ENCODE measurements at places on chromosomes 3 and 15. TPM values are rescaled to one million over a fixed set of nuclear protein-coding genes. Genes with fewer than 3 reads are reported as not detected.

Gene GOLGA8M
- 0.53 TPM for total RNA-seq

Gene ISLR2
- total RNA-seq = not detected

Gene SLITRK3
- not detected for total RNA-seq

Gene TRPC1
- 2.8 TPM for total RNA-seq

Gene PIGB
- total RNA-seq = 17.4 TPM

DNA sequence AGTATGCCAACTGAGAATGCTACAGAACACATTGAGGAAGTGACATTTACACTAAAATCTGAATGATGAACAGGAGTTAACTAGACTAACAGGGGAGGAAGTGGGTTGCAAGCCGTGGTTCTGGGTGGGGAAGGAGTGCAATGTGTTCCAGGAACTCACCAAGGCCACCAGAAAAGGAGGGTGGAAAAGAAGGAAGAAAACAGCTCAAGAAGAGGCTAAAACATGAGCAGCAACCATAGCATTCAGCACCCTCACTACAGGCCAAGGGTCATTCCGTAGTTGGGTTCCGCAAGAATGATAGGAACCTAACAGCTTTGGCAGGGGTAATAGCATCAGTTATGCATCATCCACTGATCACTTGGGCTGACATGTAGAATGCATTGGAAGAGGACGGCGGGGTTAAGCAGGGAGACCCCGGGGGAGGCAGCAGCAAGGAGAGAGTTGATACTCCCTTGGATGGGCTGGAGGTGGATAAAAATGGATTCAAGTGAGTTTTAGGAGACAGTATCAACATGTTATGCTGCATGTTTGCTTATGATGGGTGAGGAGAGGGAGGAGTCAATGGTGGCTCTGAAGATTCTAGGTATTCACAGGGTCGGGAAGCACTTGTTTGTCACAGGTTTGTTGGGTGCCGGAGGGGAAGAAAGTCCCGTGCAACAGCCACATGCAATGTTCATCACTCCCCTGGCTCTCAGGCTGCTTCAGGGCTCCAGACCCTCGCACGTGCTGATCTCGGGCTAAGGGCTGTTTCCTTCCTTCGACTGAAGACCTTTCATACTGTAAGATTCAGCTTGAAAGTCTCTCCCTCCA, 53.2 kb downstream of the LIPC start:
- peak; percentile 28 for DNase-seq
- H3K36me3 ChIP-seq = no peaks in the 10 kb centered on the region
- H3K4me3 ChIP-seq = peak overlapping the region; percentile 23
- peaks cover 55% of the 10 kb centered on the region for H3K4me1 ChIP-seq
- H3K27ac ChIP-seq = no peak overlapping the region
- H3K27me3 ChIP-seq = no peaks in the 10 kb centered on the region

- H3K4me3 ChIP-seq = no peak overlapping the region
- no peaks in the 10 kb centered on the region for H3K36me3 ChIP-seq
- H3K4me1 ChIP-seq = no peaks in the 10 kb centered on the region
These were observed 158.6 kb downstream of the RAP2B start for GRCh38 chr3:153320585-153321128.

DNA sequence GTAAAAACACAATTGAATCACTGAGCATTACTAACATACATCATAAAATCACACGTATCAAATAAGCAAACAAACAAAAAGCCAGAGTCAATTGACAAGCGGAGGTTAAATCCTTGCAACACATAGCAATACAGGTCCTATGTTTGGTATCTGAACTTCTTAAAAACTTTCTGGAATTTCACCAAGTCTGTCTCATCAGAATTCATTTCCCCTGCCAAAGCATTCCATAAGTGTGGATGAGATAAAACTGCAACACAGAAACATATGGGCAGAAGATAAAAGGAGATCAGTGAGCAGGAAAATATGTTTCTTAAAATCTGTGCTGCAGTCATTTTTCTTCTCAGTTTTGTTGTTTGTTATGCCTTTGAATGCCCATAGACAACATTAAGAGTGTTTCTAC, 1155.5 kb downstream of the TBL1XR1 start:
- H3K4me1 ChIP-seq = no peaks in the 10 kb centered on the region
- H3K36me3 ChIP-seq = no peaks in the 10 kb centered on the region
- no peak for DNase-seq
- no peaks in the 10 kb centered on the region for H3K27me3 ChIP-seq
- no peak overlapping the region for H3K27ac ChIP-seq

GRCh38 chr3:53489787-53490458, 4.5 kb upstream of the CACNA1D start:
- H3K4me3 ChIP-seq = no peak overlapping the region
- H3K27ac ChIP-seq = no peak overlapping the region
- H3K36me3 ChIP-seq = no peaks in the 10 kb centered on the region
- H3K27me3 ChIP-seq = peaks cover 4% of the 10 kb centered on the region
- DNase-seq = no peak
- no peaks in the 10 kb centered on the region for H3K4me1 ChIP-seq

DNA sequence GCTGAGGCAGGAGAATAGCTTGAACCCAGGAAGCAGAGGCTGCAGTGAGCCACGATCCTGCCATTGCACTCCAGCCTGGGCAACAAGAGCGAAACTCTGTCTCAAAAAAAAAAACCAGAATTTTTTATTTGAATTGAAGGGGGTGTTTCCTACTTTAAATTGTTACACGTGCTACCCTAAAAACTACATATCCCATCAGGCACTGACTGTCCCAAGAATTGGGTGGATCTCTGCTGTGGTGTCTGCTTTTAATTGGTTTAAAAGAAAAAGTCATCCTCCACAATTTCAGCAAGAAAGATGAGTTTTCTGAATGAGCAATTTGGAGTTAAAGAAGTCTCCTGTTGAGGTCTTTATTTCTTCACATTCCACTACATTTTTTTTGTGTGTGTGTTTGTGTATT, 2.1 kb downstream of the PDIA3 start:
- no peak overlapping the region for H3K27ac ChIP-seq
- no peaks in the 10 kb centered on the region for H3K27me3 ChIP-seq
- peaks cover 51% of the 10 kb centered on the region for H3K4me1 ChIP-seq
- DNase-seq = peak; percentile 40

GRCh38 chr15:88645171-88646087, 6.6 kb downstream of the ISG20 start:
- no peak overlapping the region for H3K27ac ChIP-seq
- H3K27me3 ChIP-seq = no peaks in the 10 kb centered on the region
- H3K4me3 ChIP-seq = no peak overlapping the region

DNA sequence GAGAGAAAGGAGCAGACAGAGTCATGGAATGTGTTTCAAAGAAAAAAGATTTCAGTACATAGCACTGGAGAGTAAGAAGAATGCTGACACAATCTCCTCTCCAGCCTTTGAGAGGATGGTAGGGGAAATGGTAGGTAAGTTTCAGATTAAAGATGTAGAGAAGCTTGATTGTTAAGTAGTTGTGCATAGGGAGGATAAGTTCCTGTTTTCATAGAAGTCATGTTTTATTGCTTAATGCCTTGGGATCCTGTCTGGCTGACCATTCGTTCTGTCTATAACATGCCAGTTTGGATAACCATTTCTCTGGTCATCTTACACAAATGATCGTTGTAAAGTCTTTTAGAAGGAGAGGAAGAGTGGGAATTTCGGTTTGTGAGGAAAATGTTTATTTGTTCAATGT, 95.7 kb upstream of the IGSF10 start:
- no peaks in the 10 kb centered on the region for H3K36me3 ChIP-seq
- no peak for DNase-seq
- H3K4me3 ChIP-seq = no peak overlapping the region
- no peak overlapping the region for H3K27ac ChIP-seq

- no peaks in the 10 kb centered on the region for H3K27me3 ChIP-seq
- no peak for DNase-seq
- no peaks in the 10 kb centered on the region for H3K4me1 ChIP-seq
- peaks cover 16% of the 10 kb centered on the region for H3K36me3 ChIP-seq
- H3K27ac ChIP-seq = no peak overlapping the region
These were observed 39.3 kb downstream of the SRP14 start for GRCh38 chr15:39999538-40000200.

DNA sequence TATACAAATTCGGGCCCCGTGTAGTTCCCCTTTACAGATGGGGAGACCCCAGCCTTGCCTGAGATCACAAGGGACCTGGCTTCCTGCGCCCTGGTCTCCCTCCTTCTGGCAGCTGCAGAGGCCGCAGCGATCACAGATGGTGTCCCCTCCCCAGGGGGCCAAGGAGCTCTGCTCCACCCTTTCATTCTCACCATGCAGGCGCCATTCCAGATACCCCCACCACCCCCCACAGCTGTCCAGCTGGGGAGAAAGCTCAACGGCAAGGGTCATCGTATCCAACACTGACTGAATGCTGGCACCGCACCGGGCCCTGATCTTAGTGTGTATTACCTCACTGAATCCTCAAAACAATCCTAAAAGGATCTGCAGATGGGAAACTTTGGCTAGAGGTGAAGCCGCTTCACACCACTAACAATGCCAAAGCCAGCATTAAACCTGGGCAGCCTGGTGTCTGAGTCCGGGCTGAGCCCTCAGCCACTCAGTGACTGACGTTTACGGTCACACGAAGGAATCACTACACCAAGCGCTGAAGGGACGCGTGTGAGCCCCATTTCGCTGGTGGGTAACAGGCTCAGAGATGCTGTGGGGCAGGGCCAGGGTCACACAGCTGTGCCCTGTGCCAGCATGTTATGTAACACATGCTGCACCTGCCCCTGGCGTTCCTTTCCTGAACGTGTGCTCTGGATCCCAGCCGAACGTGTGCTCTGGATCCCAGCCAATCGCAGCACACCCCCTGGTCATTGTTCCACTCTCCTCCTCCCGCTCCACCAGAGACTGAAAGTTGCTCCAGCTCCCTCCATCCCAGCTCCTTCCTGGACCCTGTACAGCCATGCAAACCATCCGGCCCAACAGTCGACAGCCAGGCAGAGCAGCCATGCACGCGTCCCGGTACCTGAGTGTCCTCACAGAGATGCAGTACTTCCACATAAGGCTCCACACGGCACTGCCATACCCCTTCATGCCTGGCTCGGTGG, 51.8 kb downstream of the IQSEC1 start:
- no peak overlapping the region for H3K4me3 ChIP-seq
- peaks cover 9% of the 10 kb centered on the region for H3K4me1 ChIP-seq
- H3K27ac ChIP-seq = no peak overlapping the region
- no peaks in the 10 kb centered on the region for H3K36me3 ChIP-seq

DNA sequence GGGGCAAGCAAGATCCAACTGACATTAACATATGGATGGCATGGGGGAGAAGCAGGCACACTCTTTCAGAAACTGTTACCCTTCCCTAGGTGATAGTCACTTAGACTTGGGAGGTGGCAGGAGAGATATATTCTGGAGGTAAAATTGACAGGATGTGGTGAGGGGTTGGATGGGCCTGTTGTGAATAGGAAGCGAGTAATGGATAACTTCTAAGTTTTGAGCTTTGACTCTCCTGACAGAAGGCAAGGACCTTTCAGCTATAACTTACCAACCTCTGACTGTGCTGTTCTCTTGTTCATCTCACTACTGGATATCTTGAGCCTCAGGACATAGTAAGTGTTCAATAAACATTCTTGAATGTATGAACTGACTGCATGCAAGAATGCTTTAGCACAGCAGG, 1.9 kb upstream of the PDIA5 start:
- DNase-seq = no peak
- no peaks in the 10 kb centered on the region for H3K36me3 ChIP-seq
- no peak overlapping the region for H3K27ac ChIP-seq
- H3K27me3 ChIP-seq = no peaks in the 10 kb centered on the region
- H3K4me3 ChIP-seq = no peak overlapping the region

- H3K4me3 ChIP-seq = no peak overlapping the region
- H3K27me3 ChIP-seq = no peaks in the 10 kb centered on the region
- no peaks in the 10 kb centered on the region for H3K36me3 ChIP-seq
These were observed 67.9 kb downstream of the ULK4 start for GRCh38 chr3:41893977-41894376.

GRCh38 chr3:14510838-14511622, 29.1 kb downstream of the GRIP2 start:
- H3K27me3 ChIP-seq = no peaks in the 10 kb centered on the region
- DNase-seq = no peak
- no peak overlapping the region for H3K27ac ChIP-seq
- no peak overlapping the region for H3K4me3 ChIP-seq
- no peaks in the 10 kb centered on the region for H3K4me1 ChIP-seq

GRCh38 chr3:32614956-32615355, 44.3 kb upstream of the DYNC1LI1 start:
- H3K4me3 ChIP-seq = no peak overlapping the region
- H3K27ac ChIP-seq = no peak overlapping the region

GRCh38 chr3:129663045-129663446, 56.6 kb upstream of the PLXND1 start:
- no peaks in the 10 kb centered on the region for H3K27me3 ChIP-seq
- no peak overlapping the region for H3K4me3 ChIP-seq
- H3K27ac ChIP-seq = no peak overlapping the region
- no peak for DNase-seq

GRCh38 chr15:94703596-94703995, 472.2 kb downstream of the MCTP2 start:
- no peaks in the 10 kb centered on the region for H3K4me1 ChIP-seq
- no peak for DNase-seq
- H3K27me3 ChIP-seq = no peaks in the 10 kb centered on the region
- no peak overlapping the region for H3K27ac ChIP-seq

DNA sequence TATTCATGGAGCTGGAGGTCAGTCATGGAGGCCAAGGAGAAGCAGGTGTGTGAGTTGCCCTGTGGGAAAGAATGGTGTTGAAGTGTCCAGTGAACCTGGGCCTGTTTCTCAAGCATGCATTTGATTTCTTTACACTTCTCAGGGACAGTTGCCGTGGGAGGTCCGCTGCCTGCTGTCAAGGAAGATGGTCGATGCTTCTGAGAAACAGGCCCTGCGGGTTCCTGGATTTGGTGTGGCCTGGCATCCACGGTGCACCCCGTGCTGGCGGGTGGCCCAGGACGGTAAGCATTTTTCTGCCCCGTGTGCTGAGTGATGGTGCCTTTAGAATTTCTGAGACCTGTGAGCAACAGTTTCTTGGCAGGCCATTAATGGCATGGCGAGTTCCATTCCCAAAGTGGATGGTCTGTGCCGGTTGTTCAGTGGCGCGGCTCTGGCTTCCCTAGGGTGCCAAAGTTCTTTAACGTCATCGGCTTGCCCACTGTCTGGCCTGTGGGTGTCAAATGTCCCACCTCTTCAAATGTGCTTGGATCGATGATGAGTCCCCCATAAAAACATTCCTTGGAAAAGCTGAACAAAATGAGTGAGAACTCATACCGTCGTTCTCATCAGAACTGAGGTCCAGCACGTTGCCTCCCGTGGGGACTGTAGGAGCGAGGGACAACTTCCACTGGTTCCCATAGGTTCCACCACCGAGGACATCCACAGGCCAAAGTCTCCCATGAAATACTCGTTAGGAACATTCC, 107.2 kb downstream of the SNRPN start:
- peak overlapping the region; percentile 35 for H3K4me3 ChIP-seq
- H3K27ac ChIP-seq = no peak overlapping the region
- H3K4me1 ChIP-seq = no peaks in the 10 kb centered on the region
- no peaks in the 10 kb centered on the region for H3K27me3 ChIP-seq

- H3K27ac ChIP-seq = no peak overlapping the region
- no peak for DNase-seq
- H3K4me3 ChIP-seq = no peak overlapping the region
These were observed 74.5 kb downstream of the TBC1D2B start for GRCh38 chr15:78002996-78003395.

DNA sequence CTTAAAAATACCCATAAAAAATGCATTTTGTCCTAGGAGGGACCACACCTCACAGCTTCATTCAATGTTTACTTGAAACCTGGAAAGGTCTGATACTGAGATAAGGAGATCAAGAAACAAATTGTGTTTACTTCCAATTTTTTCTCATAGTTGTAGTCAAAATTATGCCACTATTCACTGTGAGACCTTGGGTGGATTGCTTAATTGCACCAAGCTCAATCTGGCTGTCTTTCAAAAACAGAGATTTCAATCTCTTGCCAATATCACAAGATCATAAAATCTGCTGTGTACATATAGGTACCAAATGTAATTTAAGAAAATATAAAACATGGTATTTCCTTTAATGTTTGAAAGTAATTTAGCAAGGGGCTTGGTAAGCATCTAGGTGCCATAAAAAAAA, 186.4 kb upstream of the THBS1 start:
- DNase-seq = no peak
- H3K36me3 ChIP-seq = no peaks in the 10 kb centered on the region
- no peaks in the 10 kb centered on the region for H3K27me3 ChIP-seq
- no peak overlapping the region for H3K4me3 ChIP-seq
